BJ (cell line): ENCODE measurements at places on chromosomes 16 and 17.

- peak; percentile 23 for DNase-seq
Measured at GRCh38 chr17:64448665-64449512, at the start of gene MILR1. TSS of gene MILR1 (plus strand) at chr17:64449115. CDS start at chr17:64449169, 54 bp downstream.

DNA sequence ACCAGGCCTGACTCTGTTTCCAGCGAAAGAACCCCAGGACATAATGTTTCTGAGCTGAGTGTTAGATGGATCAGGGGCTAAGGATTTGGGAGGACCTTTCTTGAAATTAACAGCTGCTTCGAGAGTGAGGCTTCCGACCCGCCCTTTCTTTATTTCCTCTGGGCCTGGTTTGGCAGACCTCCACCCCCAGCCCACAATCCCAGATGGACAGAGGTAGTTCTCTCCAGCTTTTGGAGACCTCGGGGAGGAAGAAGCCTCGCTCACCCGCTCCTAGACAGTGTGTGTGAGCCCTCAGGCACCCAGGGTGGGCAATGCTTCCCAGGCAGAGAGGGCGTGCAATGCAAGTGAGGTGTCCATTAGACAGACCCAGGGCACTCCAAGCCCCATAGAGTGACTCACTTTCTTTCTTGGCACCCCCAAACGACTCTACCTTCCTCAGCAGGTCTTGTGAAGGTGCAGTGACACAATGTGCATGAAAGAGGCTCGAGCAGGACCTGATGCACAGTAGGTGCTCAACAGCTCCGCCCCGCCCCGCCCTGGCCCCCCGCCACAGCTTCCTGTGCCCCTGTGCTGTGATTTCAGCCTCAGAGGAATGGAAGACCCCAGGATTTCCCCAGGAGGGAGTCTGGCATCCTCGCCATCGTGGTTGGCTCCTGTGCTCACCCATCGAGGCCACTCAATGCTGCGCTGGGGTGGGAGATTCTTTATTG lies 50.7 kb upstream of the TOB1 start:
- no peak for DNase-seq

- no peak for DNase-seq
Measured at GRCh38 chr17:49035470-49036269, 38.5 kb downstream of the IGF2BP1 start.

DNA sequence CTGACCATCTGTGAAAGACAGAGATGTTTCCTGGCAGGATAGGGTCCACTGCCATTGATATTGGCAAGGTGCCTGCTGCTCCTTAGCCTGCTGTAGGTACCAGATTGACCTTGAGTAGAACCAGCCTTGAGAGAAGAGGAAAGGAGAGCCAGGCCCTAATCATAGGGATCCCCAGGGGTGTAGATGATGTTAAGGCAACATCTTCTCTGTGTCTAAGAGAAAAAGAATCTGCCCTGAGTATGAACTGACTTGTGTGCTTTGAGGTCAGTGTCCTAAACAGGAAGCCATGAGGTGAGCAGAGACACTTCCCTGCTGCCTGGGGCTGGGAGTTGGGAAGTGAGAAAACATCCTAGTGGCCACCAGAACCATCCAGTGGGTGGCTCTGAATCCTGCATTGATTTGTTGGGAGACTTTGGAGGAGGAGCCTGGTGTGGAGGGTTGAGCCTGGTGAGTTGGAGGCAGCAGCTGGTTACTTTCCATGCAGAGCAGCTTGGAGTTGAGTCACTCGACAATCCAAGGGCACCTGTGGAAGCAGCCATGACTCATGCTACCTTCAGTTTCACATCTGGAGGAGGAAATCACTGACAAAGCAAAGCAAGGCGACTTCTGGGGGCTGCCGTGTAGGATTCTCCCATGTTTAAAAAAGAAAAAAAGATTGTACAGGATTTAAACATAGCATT lies 47.8 kb downstream of the BMERB1 start:
- peak; percentile 89 for DNase-seq

DNA sequence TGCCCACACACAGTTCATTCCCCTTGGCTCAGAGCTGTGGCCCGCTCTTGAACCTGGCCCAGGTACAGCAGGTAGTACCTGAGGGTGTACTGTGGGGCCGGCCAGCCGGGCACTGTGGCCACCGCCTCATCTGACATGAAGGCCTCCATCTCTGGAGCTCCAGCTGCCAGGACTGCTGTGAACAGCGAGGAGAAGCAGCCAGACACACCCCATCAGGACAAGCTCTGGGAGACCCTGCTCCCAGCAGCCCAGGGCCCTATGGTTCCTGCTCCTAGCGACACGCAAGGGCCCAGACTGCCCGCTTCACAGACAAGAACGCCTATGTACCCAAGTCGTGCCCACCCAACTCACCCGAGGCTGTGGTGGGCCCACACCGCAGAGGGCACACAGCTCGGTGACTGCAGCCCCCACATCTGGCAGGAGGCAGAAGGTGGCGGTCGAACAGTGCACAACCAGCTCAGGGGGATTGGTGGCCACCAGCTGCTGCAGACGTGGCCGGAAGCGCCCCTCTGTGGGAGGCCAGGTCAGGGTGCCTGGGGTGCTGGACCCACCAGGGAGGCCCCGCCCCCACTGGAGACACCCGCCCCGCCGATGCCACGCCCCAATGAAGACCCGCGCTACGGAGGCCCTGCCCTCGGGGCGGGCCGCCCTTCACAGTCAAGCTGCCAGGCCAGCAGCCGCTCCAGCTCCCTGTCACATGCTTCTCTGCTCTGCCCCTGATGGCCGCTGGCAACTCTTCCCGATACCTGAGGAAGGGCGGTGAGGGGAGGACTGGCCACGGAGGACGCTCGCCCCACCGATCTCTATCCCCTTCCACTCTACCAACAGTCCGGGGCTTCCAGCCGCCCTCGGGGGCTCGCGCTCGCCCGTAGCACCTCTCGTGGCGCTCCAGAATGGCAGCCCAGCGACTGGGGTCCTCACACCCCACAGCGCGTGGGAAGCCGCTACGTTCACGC lies 1.1 kb upstream of the STUB1 start:
- no peak for DNase-seq

GRCh38 chr16:57898961-57899360 lies 72.0 kb downstream of the CNGB1 start:
- DNase-seq: no peak

DNA sequence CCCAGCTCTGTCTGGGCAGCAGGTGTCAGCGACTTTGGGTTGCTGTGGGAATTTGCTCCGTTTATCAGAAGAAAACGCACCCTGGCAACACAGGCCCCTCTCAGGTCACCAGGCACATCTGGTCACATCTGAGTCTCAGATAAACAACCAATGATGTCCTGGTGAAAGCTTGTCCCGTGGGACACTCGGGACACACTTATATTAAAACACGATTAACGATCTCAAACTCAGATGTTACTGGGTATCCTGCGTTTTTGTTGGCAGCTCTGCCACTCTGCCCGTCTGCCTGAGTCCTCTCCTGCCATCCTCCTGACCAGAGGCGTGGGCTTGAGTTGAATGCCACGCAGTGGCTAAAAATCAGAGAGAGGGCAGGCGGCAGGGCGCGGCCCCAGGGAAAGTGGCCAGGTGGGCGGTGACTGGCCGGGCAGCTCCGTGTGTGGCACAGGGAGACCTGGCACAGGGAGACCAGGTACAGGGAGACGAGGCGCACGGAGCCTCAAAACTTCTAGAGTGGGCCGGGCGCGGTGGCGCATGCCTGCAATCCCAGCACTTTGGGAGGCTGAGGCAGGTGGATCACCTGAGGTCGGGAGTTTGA lies 2.1 kb downstream of the SECTM1 start:
- DNase-seq: no peak

GRCh38 chr16:11781773-11782172 lies 15.3 kb downstream of the ZC3H7A start:
- no peak for DNase-seq

GRCh38 chr17:54177606-54178308 lies 355.0 kb downstream of the KIF2B start:
- DNase-seq: no peak

GRCh38 chr16:81360135-81360534 lies 45.4 kb downstream of the GAN start:
- DNase-seq: no peak

GRCh38 chr17:61724777-61725176 lies 133.8 kb upstream of the NACA2 start:
- no peak for DNase-seq

- DNase-seq: no peak
Measured at GRCh38 chr17:8700546-8700945, 44.1 kb downstream of the CCDC42 start.
